Activated CD8-positive, alpha-beta T cell treated with anti-CD3 and anti-CD28 coated beads, Interleukin-2, amount 10 ng/mL, durations not matched to agents 7 days and 5 days (primary cell): ENCODE measurements at places on chromosomes 1 and 21. TPM values are rescaled to one million over a fixed set of nuclear protein-coding genes. Genes with fewer than 3 reads are reported as not detected.

OR2T35 gene
- total RNA-seq = not detected

CELSR2 gene
- 5.2 TPM for total RNA-seq

GRCh38 chr1:200919386-200919785 lies 24.7 kb downstream of the INAVA start:
- peaks cover 26% of the 10 kb centered on the region for H3K27me3 ChIP-seq
- H3K27ac ChIP-seq = no peak overlapping the region
- DNase-seq = no peak
- H3K4me1 ChIP-seq = no peaks in the 10 kb centered on the region

GRCh38 chr1:62725255-62725654 lies 37.1 kb upstream of the DOCK7 start:
- DNase-seq = no peak
- no peak overlapping the region for H3K4me3 ChIP-seq
- H3K4me1 ChIP-seq = no peaks in the 10 kb centered on the region
- no peaks in the 10 kb centered on the region for H3K36me3 ChIP-seq

- no peak overlapping the region for H3K27ac ChIP-seq
- no peak overlapping the region for H3K4me3 ChIP-seq
- DNase-seq = no peak
- peaks cover 28% of the 10 kb centered on the region for H3K27me3 ChIP-seq
- H3K4me1 ChIP-seq = no peaks in the 10 kb centered on the region
Measured at GRCh38 chr1:94863297-94863911, 43.2 kb downstream of the SLC44A3 start.

GRCh38 chr21:42561762-42562650 lies 48.4 kb downstream of the SLC37A1 start:
- H3K27ac ChIP-seq = no peak overlapping the region
- no peak for DNase-seq
- H3K4me3 ChIP-seq = no peak overlapping the region
- no peaks in the 10 kb centered on the region for H3K27me3 ChIP-seq

DNA sequence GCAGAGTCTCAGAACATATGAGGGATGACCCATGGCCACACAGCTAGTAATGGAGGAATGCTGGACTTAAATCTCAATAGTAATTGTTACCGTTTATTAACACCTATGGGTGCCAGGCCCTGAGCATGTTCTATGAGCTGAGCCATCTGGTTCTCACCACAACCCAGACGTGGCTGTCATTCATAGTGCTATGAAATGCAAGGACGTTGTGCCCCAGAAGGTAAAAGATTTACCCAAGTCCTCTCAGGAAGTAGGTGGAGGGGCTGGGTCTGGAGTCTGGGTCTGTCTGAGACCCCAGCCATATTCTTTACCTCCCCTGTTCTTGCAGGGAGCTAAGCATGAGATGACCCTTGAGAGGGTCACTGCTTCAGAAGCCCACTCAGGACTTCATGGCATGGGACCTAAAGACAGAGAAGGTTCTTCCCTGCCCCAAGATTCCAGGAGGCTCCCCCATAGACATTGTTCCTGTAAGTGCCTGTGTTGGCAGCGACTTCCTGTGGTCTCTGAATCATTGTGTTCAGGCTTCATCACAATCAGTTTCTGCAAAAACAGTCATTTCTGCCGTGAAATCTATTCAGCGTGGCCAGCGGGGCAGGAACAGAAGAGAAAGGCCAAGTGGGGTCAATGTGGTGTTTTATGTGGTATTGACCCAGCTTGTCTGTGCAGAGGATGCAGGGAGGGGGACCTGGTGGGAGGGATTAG lies 475.4 kb downstream of the PTPRU start:
- H3K36me3 ChIP-seq = no peaks in the 10 kb centered on the region
- no peak overlapping the region for H3K4me3 ChIP-seq
- peaks cover 38% of the 10 kb centered on the region for H3K4me1 ChIP-seq
- peak overlapping the region; percentile 4 for H3K27ac ChIP-seq
- H3K27me3 ChIP-seq = no peaks in the 10 kb centered on the region
- peak; percentile 37 for DNase-seq

GRCh38 chr1:219805191-219805590 lies 123.2 kb downstream of the SLC30A10 start:
- no peak for DNase-seq
- no peaks in the 10 kb centered on the region for H3K36me3 ChIP-seq
- H3K27ac ChIP-seq = no peak overlapping the region
- no peaks in the 10 kb centered on the region for H3K4me1 ChIP-seq

HSD3B2 gene
- total RNA-seq = not detected

COL11A1 gene
- not detected for total RNA-seq

DNA sequence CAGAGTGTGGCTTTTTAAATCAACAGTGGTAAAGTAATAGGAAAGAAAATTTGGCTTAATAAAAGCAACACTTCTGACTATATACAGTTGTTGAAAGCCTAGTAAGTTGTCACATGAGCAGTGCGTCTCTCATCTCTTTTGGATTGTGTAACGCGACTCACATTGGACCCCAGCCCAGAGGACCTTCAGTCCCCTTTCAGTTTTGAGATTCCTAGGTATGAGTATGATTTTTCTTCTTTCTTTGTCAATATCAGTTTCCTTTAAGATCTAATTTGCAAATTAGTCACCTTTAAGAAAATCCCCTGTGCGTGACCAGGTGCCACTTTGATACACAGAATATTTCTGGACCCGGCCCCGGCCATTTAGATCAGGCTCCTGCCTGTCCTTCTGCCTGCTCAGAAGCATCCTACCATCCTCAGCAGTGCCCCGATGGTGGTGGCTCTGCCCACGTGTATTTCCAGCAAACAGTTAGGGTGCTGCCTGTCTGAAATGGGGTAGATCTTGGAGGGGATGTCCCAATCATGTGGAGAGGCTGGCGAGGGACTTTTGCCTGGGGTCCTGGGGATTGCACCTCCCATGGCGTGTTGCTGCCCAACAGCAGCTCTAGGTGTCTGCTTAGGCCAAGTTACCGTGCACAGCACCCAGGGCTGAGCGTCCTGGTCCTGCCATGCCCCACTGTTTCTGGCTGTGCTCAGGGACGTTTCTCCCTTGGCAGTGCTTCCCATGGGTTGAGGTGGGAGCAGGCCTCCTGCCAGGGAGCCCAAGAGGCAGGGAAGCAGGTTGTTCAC lies 21.1 kb downstream of the SNAP47 start:
- no peaks in the 10 kb centered on the region for H3K27me3 ChIP-seq
- peaks cover 38% of the 10 kb centered on the region for H3K36me3 ChIP-seq
- H3K27ac ChIP-seq = no peak overlapping the region
- no peak overlapping the region for H3K4me3 ChIP-seq
- DNase-seq = no peak

DNA sequence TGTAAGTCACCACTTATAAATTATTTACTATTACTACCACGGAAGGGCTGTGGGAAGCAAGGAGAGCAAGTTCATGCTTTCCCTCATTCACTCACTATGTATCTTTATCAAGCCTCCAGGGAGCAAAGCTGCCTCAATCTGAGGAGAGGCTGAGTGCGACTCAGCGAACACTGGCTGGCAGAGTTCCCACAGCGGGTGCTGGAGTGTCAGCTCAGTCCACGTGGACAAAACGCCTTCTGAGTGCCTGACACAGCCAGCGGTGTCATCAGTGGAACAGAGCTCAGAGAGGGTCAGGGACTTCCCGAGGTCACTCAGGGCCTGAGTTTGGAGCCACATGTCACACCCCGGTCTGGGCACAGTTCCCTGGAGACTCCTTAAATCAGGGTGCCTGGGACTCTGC lies 16.9 kb downstream of the MATN1 start:
- no peaks in the 10 kb centered on the region for H3K36me3 ChIP-seq
- no peak overlapping the region for H3K4me3 ChIP-seq
- no peak for DNase-seq
- H3K27me3 ChIP-seq = peaks cover 7% of the 10 kb centered on the region
- H3K27ac ChIP-seq = no peak overlapping the region

PRDM16 gene
- total RNA-seq = 0.21 TPM

DNA sequence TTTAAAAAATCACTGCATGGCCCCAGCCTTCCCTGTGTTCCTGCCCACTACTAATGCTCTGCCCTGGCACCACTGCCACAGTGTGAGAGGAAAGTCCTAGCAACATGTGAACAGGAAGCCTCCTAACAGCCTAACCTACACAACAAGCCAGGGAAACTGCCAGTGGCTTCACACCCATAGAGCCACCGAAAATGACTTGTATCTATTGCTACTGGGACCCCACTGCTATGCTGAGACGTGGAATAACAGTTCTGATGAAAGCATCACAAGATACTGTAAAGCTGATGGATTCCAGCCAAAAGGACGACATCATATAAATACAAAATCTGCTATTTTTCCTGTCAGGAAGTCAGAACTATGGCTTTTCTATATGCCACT lies 74.9 kb downstream of the JAK1 start:
- peaks cover 79% of the 10 kb centered on the region for H3K4me1 ChIP-seq
- H3K27me3 ChIP-seq = no peaks in the 10 kb centered on the region
- no peak overlapping the region for H3K27ac ChIP-seq
- peaks cover 2% of the 10 kb centered on the region for H3K36me3 ChIP-seq
- no peak for DNase-seq

OR2T11 gene
- total RNA-seq = not detected

DNA sequence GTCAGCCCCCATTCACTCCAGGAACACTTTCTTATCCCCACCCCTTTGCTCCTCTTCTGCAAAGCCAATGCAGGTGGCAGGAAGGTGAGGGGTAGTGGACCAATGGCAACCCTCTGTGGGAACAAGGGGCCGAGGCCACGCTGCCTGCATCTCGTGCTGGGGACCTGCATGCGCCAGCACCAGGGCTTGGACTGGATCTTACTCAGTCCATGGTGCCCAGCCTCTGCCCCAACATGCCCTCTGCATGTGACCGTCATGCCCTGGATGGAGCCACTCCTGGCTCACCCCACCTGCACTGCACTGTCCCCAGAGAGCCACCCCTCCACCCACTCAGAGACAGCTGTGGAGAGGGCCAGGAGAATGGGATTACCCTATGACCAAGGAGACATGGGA lies 22.2 kb downstream of the CITED4 start:
- DNase-seq = no peak
- H3K4me3 ChIP-seq = no peak overlapping the region
- H3K4me1 ChIP-seq = peaks cover 31% of the 10 kb centered on the region
- peak overlapping the region; percentile 91 for H3K27ac ChIP-seq
- peaks cover 2% of the 10 kb centered on the region for H3K27me3 ChIP-seq

DNA sequence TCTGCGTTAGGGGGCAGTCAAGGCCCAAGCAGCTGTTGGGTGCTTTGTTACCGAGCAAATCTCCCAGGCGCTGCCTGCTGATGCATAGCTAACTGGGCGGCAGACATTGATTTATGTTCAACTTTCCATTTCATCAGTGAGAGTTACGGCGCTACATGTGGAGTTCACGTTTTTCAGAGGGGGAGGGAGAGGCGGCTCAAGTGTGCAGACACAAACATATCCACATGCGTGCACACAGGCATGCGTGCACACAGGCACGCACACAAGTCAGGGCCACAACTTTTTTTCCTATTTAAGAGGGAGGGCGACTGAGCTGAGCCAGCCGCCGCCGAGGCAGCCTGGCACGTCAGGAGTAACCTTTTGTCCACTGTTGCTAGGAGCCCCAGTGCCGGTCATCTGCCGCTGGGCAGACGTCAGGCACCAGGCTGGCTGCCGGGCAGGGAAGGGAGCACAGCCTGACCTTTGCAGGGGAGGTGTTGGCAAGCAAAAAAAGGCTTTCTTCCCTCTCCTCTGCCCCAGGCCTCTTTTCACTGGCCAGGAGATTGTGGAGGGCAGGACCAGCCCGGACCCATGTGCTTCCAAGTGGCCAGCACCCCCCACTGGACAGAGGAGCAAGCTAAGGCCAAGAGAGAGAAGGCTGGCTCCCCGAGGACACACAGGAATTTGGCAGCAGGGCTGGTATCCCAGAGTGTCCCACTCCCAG lies 73.3 kb downstream of the MRPL37 start:
- DNase-seq = no peak
- no peak overlapping the region for H3K4me3 ChIP-seq
- H3K4me1 ChIP-seq = peaks cover 49% of the 10 kb centered on the region

MRPL24 gene
- 59.8 TPM for total RNA-seq

DNA sequence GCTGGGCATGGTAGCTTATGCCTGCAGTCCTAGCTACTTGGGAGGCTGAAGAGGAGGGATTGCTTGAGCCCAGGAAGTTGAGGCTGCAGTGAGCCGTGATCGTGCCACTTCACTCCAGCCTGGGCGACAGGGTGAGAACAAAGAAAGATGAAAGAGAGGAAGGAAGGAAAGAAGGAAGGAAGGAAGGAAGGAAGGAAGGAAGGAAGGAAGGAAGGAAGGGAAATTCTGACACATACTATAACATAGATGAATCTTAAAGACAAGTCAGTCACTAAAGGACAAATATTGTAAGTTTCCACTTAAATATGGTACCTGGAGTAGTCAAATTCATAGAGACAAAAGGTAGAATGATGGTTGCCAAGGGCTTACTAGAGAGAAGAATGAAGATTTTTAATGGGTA lies 108.0 kb upstream of the CACHD1 start:
- no peak overlapping the region for H3K27ac ChIP-seq
- H3K4me1 ChIP-seq = no peaks in the 10 kb centered on the region
- H3K36me3 ChIP-seq = no peaks in the 10 kb centered on the region
- no peak for DNase-seq
